ENCODE measurements at places on chromosomes 2 and 18.

DNA sequence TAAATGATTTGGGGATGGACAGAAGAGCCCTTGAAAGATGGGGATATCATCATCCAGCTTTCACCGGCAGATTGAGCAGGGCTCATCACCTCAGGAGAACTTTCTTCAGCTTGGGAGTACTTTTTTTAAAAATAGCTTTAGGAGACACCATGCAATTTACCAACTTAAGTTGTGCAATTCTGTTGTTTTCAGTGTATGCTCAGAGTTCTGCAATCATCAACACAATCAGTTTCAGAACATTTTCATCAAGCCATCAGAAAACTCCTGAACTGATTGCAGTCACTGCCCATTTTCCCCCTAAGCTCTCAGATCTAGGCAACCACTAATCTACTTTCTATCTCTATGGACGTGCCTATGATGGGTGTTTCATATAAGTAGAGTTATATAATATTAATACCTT is 117.7 kb downstream of the CRIM1 start:
- DNase-seq, result no peak

DNA sequence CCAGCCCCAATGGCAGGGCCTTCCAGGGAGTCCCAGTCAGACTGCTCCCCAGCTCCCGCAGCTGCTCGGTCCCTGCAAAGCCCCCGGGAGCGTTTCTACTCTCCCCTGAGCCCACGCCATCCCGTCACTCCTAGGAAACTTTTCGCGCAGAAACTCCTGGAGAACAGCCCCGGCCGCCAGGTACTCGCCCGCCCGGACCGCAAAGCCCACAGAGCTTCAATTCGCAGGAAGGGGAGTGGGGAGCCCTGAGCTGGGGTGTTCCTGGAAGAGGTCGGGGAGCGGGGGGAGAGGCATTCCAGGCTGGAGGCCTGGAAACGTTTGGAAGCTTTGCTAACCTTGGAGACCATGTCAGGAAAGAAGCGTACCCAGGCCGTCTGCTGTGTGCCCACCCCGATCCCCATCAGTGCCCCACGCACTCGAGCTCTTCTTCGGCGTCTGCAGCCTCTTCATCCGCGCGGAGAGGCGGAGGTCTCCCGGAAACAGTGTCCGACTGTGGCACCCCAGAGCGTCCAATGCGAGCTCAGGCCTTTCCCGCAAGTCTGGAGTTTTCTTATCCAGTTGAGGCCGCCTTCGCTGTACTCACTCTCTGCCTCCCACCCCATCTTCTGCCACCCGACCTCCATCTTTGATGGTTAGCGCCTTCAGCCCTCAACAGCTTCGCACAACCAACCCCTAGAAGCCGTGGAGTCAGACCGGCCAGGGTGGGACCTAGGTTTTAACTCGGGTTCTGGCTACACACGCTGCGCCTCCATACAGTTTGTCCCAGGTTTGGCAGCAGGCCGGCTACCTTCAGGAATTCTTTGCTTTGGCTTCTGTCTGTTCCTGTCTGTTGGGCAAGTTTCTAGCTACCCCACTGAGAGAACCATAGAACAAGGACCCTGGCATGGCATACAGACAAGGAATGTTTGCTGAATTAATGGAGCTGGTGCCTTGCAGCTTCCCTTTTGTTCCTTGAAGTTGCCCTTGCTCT is 3.7 kb downstream of the PCGF1 start:
- DNase-seq, result no peak

DNA sequence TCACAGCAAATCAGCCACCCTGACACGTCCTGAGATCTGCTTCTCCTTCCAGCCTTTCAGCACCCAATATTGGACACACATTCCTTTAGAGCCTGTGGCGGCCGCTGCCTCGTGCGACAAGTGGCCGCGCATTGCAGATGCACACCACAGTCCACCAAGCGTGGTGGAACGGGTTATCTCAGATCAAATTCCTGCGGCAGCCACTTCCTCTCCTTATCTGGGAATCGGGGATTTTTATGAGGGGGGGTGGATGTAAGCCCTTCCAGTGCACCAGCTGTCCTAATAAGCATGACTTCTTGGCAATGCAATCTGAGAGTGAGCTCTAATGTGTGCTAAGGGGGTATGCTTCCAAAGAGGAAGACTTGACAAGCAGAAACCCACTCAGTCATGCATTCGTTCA is 18.3 kb upstream of the BMP10 start:
- peak; percentile 33 for DNase-seq

GRCh38 chr2:170147576-170147975 is 30.4 kb upstream of the MYO3B start:
- no peak for DNase-seq

DNA sequence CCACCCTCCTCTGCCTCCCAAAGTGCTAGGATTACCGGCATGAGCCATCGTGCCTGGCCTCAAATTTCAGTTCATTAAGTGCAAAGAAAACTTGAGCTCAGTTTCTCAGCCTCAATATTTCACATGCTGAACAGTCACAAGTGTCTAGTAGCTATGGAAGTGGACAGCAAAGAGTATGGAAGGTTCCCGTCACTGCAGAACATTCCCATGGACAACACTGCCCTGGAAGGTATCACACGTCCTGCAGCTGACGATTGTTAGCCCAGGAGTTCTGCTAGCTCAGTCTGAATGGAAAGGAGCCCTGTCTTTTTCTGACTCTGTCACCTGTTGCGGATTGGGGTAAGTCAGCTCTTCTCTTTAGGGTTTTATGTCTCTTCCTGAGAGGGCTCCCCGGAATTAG is 86.2 kb upstream of the PTPRM start:
- DNase-seq, result no peak
